ENCODE measurements at places on chromosomes 3 and 15.

DNA sequence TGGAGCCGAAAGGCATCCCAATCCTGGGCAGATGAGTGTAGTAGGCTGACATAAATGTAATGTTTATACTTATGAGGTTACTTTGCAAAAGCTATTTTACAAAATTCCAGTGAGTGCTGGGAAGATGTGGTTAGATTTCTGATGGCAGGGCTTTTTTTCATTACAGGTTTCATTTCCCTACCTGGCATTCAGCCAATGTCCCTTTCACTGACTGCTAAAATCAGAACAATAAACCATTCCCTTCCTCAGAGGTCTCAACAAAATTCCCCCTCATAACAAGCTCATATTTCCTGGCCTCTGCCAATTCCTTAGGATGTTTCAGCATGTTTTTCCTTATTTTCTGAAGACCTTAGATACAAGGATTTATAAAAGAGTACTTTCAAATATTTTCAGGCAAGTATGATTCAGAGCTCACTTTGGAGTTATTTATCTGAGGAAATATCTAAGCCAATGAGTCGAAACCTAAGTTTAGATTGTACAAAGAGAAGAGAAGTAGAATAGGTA lies 40.9 kb upstream of the CCDC80 start:
- peak; percentile 98 for DNase-seq

DNA sequence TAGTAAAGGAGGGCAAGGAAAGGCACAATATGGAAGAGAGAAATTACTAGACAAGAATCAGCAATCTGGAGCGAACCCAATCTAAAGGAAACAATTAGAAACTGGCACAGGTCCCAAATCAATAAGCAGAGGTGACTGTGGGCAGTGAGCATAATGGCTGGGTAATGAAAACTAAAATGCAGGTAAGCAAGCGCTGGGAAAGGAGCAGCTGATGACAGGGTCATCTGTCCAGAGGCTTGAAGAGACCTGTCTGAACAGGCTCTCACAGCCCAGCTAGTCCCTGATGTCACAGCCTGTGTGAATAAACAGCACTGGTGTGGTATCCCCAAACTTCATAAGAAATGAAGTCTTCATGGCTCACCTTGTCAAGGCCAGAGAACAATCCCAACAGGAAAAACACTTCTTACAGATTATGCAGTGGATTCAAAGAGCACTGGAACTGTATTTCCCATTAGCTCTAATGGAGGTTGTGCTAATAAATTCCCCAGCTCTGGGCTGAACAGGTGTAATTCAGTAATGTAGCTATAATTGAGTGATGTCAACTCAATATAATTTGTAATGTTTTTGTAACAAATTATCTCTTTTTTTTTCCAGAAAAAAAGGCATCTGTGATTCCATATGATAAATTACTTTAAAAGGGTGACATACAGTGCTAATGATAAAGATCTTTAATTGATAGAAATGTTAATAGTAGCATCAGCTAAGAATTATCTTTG lies 197.3 kb downstream of the FHIT start:
- no peak for DNase-seq

- peak; percentile 73 for DNase-seq
Measured at GRCh38 chr3:30308131-30308530, 298.3 kb upstream of the TGFBR2 start.

DNA sequence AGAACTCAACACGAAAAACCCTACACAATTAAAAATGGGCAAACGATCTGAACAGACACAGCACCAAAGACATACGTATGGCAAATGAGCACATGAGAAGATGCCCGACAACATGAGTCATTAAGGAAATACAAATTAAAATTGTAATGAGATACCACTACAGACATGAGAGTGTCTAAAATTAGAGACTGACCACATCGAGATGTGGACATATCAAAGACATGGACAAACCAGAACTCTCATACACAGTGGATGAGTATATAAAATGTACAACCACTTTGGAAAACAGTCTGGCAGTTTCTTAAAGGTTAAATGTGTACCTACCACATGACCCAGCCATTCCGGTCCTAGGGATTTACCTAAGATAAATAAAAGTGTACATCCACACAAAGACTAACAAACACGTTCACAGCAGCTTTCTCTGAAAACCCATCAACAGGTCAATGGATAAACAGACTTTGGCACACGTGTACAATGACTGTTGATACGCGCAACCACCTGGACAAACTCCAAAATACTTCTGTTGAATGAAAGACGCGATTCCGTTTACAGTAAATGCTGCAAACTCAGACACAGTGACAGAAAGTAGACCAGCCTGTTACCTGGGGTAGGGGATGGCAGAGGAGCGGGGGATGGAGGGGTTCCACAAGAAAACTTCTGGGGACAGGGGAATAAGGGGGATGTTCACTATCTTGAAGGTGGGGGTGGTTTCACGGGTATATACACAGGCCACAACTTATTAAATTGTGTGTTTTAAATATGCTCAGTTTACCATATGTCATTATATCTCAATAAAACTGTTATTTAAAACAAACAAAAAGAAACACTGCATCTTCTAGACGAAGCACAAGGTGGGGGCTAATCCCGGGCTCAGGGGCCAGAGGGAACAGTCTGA lies 2.1 kb downstream of the TNK2 start:
- peak; percentile 50 for DNase-seq

DNA sequence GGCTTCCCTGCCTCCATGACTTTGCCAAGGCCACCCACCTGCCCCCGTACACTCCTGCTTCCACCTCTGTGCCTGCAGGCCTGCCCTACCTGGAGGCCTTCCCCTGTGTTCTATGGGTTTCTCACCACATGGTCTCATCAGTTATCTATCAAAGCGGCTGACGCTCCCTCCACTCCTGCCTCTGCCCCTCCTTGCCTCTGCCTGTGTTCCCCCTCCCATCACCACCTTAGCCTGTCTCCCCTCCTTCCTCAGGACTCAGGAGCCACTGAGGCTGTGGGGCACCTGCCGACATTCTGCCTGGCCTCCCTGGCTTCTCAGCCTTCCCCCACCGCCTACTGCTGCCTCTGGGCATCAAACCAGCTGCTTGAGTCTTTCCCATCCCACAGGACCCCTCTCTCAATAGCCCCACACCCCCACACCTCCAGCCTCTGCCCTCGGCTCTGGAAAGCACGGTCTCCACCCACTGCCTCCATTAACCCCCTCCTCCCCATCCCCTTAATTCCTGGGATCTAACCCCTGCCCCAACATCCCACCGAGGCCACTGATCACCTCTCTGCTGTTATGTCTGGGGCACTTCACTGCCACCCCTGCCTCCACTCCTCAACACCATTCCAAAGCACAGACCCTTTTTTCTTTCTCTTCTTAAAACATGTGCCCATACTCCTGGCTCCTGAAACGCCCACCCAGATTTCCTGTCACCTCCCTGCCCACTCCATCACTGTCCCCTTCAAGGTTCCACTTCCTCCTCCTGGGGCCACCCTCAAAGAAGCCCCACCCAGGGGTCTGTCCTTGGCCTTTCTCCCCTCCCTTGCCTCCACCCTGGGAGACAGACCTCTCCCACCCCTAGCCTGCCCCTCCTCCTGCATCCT lies 24.4 kb upstream of the CYP11A1 start:
- no peak for DNase-seq
